ENCODE measurements at places on chromosomes 2 and 18. TPM values are rescaled to one million over a fixed set of nuclear protein-coding genes. Genes with fewer than 3 reads are reported as not detected.
A peak's percentile ranks its signal among the peaks of the same experiment; 100 is the strongest.

CD8B2 gene
- total RNA-seq = not detected

- no peak overlapping the region for H3K4me3 ChIP-seq
- no peak overlapping the region for H3K27ac ChIP-seq
- no peak for DNase-seq
- no peaks in the 10 kb centered on the region for H3K4me1 ChIP-seq
- no peaks in the 10 kb centered on the region for H3K36me3 ChIP-seq
- H3K27me3 ChIP-seq = no peaks in the 10 kb centered on the region
Observed at GRCh38 chr2:178767094-178768060, 39.8 kb downstream of the TTN start.

L3MBTL4 gene
- total RNA-seq = 5.2 TPM

GRCh38 chr18:74577019-74577418 lies 20.7 kb upstream of the ZNF407 start:
- no peaks in the 10 kb centered on the region for H3K4me1 ChIP-seq
- H3K4me3 ChIP-seq = no peak overlapping the region
- H3K27ac ChIP-seq = no peak overlapping the region
- no peaks in the 10 kb centered on the region for H3K36me3 ChIP-seq
- DNase-seq = no peak

GRCh38 chr2:232632229-232632903 lies 1.0 kb upstream of the EFHD1 start:
- no peaks in the 10 kb centered on the region for H3K36me3 ChIP-seq
- peaks cover 5% of the 10 kb centered on the region for H3K4me1 ChIP-seq
- no peak for DNase-seq

METTL21A gene
- total RNA-seq = 7.1 TPM

CCDC138 gene
- 6.9 TPM for total RNA-seq

DNA sequence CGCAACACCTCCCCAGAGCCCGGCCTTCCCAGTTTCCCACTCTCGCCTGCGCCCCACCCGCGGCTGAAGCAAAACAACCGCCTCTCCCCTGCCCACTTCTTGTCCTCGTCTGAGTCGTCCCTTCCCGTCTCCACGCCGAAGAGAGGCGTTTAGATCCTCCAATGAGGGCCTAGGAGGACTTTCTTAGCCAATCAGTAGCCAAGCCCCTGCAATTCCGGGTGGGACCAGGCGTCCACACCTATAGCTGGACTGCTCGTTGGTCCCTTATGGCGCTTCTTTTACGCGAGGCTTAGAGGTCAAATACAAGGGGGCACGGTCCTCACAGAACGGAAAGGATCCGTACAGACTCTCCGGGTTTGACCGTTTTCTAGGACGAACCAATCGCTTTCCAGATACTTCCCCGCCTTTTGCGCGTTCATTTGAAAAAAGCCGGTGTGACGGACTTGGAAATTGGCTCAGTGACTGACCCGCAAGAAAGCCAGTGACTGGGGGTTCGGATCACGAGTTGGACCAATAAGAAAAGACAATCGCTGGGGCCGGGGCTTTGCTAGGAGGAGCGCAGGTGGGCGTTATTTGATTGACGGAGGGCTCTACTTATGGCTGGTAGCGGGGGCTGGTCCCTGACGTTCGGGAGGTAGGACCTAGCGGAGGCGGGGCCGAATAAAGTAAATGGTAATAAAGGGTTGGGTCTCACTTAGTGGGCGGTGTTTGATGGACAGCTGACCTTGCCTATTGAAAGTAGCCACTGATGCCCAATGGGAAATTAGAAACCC lies 581 bp upstream of the PPM1B start:
- H3K4me1 ChIP-seq = peaks cover 12% of the 10 kb centered on the region
- peak overlapping the region; percentile 31 for H3K4me3 ChIP-seq
- no peaks in the 10 kb centered on the region for H3K27me3 ChIP-seq
- DNase-seq = peak; percentile 100
- H3K27ac ChIP-seq = peak overlapping the region; percentile 96

DNA sequence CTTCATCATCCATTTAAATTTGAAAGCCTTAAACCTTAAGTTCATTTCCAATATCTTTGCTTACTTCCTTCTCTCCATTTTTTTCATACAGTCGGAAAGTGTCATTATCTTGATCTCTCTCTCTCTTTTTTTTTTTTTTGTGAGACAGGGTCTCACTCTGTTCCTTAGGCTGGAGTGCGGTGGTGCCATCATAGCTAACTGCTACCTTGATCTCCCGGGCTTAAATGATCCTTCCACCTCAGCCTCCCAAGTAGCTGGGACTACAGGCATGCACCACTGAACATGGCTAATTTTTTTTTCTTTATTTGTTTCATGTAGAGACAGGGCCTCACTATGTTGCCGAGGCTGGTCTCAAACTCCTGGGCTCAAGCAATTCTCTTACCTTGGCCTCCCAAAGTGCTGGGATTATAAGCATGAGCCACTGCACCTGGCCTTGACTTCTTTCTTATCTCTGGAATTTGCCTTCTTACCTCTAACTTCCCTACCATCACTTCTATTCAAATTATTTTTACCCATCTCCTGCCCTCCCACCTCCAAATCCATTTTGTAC lies 222.2 kb downstream of the MYCN start:
- no peak for DNase-seq
- H3K4me1 ChIP-seq = no peaks in the 10 kb centered on the region
- no peaks in the 10 kb centered on the region for H3K36me3 ChIP-seq
- no peak overlapping the region for H3K4me3 ChIP-seq
